ENCODE measurements at places on chromosomes 12 and 14.
A peak's percentile ranks its signal among the peaks of the same experiment; 100 is the strongest.

DNA sequence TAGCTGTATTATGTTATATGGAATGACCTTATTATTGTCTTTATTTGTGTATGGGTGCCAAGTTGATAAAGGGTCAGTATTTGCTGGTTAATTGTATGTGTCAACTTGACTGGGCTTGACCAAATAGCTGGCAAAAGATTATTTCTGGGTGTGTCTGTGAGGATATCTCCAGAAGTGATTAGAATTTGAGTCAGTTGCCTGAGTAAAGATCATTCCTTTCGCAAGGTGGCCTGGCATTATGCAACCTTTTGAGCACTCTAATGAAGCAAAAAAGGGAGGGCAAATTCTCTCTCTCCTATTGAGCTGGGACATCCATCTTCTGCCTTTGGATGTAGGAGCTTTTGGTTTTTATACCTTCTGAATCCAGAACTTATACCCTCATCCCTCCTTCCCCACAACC, 82.2 kb downstream of the ATXN7L3B start:
- no peak for DNase-seq

- no peak for DNase-seq
Observed at GRCh38 chr12:131235871-131236271, 282.2 kb downstream of the ADGRD1 start.

- no peak for DNase-seq
Observed at GRCh38 chr14:90624227-90624626, 192.0 kb downstream of the TTC7B start.

DNA sequence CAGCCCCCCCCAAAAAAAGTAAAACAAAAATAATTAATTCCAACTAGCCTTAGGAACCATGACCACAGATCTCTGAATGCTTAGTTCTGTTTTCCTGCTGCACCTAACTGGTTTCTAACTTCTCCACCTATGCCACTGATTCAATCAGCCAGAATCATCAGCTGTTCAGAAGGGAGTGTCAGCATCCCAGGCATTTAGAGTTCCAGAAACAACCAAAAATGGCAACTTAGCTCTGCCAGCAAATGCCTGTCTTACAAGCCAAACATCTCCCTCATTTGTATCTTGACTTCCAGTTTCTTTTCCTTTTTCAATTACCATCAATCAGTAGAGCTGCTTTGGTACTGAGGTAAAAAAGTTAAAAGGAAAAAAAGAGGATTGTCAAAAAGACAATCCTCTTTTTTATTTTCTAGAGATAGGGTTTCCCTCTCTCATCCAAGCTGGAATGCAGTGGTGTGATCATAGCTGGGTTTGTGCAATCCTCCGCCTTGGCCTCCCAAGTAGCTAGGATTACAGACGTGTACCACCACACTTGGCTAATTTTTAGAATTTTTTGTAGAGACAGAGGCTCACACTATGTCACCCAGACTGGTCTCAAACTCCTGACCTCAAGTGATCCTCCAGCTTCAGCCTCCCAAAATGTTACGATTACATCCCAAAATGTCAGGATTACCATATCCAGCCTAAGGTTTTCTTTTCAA, 45.2 kb upstream of the ISM2 start:
- no peak for DNase-seq

- no peak for DNase-seq
Observed at GRCh38 chr12:83476695-83477690, 790.3 kb downstream of the TMTC2 start.

DNA sequence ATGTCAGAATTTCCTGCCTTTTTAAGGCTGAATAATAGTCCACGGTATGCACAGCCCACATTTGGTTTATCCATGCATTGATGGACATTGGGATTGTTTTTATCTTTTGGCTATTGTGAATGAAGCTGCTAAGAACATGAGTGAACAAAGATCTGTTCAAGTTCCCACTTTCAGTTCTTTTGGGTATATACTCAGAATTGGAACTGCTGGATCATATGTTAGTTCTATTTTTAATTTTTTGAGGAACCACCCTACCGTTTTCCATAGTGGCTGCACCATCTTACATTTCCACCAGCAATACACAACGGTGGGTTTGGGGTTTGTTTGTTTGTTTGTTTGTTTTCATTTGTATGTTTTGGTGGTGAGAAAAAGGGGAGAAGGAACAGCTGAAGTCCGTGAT, 6.4 kb downstream of the GPR68 start:
- DNase-seq = no peak

DNA sequence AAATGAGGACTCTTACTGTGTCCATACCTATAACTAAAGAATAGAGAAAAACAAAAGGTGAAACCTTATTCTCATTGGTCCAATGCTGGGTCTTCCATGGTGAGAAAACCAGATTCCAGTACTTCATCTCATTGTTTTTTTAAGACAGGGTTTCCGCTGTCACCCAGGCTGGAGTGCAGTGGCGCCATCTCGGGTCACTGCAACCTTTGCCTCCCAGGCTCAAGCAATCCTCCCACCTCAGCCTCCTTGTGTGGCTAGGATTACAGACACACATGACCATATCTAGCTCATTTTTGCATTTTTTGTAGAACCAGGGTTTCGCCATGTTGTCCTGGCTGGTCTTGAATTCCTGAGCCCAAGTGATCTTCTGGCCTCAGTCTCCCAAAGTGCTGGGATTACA, 13.3 kb downstream of the RBM23 start:
- no peak for DNase-seq

DNA sequence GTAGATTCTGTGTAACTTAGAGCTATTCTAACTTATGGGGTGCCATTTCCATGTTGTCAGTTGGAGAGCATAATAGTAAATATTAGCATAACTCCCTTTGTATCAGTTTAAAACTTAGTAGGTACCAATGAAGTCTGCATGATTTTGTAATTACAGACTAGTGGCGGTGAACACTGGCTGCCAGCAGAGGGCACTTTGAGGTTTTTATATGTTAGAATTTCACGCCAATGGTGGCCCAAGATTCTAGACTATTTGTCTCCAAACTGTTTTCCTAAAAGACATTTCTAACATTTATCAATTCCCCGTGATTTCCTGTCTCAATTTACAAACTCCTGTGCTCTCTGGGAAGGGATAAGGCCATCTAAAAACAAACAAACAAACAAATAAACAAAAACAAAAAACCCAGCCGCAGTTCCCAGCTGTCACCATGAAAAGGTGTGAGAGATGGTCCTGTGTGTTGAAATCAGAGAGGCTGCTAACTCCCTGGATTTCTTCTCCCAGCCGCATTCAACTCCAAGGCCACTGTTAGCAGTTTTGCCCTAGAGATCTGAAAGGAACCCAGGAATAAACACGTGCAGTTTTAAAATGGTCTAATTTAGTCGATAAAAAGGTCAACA, 57.6 kb downstream of the BRMS1L start:
- no peak for DNase-seq

GRCh38 chr14:33792009-33792719, 158.7 kb downstream of the EGLN3 start:
- no peak for DNase-seq

- no peak for DNase-seq
Observed at GRCh38 chr14:38253676-38254075, 2.2 kb downstream of the CLEC14A start.

DNA sequence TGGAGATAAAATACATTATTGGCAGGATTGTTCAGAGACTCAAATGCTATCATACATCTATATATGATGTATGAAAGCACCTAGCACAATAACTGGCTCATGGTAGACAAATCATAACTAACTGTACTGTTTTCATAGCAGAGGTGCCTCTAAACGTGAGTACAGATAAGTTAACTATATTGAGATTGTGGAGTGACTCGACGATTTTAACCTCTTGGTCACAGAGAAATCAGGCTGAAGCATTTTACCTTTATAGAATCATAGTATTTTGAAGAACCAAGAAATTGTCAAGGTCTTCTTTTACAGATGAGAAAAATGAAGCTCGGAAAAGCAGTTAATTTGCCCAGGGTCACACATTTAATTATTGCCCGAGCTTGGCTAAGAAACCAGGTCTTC, 666 bp upstream of the DERA start:
- DNase-seq = no peak

DNA sequence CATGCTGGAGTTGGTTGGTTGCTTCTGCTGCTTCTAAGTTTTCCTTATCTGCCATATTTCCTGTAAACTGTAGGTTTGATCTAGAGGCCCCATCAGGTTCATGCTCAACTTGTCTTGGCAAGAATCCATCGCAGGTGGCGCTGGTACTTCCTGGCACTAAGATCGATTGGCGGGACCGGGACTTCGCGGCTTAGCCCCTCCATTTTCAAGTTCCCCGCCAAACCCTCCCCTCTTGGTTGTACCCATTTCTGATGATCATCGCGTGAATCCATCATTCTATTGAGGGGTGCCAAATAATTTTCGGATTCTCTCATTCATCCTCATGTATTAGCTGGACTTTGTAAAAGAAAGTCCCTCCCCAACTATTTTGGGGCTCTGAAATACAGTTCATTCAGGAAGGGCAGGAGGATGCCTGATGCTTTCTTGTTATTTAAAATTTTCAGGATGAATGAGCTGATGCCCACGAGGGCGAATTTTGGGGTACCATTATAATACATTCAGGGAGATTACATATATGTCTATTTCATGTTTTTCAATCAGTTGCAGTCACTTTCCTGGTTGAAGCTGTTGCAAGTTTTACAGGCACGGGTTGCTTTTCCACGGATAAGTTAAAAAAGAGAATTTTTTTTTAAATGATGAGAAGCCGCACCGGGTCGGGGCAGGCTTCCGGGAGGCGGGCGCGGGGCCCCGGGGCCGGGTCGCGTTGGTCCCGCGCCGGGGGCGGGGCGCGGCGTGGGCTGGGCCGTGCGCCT, 395 bp upstream of the BRI3BP start:
- DNase-seq = peak; percentile 34

GRCh38 chr12:71007781-71008404, 87.4 kb upstream of the PTPRR start:
- no peak for DNase-seq

DNA sequence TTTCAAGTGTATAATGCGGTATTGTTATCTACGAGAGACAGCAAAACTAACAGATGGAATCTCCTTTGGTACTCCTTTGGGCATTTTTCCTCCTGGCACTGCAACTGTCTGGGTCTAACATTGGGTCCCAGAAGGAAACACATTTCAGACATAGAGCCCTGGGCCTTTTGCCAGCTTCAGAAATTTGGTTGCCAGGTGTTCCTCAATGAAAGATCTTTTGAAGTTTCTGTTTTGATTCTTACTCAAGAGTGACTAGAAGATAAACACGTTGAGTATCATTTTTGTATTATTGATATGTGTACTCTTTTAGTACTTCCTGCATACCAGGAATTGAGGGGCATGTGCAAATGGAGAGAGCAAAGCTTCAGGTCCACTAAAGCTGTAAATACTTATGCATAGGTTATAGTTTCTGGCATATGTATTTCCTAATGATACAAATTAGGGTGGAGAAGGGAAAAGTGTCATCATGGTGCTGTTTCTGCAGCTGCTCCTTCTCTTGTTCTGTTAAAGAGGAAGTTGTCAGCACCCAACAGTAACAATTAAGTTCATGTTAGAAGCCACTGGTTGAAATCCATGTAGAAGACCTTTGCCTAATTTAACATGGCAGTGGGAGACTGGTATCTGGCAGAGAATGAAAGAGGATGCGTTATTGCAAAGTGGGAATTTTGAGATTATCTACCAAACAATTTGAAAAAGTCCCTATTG, 53.5 kb downstream of the SLC38A6 start:
- DNase-seq = no peak

GRCh38 chr14:94521375-94522114, 12.3 kb upstream of the SERPINA12 start:
- DNase-seq = no peak

DNA sequence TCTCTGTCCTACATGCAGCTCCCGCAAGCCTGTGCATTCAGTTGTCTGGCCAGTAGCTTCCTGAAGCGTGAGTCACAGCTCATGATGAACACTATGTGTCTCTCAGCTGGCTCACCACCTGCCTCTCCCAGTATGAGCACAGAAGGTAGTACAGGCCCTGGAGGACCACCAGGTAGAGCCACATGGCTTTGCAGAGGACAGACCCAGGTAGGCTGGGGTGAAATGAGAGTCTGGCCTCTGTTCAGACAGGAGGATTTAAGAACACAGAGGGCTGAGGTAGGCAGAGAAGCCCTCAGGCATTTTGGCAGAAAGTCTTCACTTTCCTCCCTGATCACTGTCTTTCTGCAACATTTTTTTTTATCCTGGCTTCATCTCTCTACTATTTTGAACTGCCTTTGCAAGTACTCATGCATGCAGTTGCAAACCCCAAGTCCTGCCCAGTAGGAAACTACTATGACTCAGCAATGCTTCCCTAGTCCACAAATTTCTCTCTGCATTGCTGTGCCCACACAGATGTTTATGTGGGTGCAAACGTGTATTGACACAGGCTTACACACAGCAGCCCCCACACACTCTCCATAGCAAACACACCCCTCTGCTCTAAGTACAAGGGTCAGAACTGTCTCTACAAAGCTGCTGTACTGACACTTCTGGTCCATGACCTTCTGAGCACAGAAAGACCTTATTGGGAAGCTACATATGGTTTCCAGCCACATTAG, 7.2 kb upstream of the SDR9C7 start:
- DNase-seq = no peak

- DNase-seq = no peak
Observed at GRCh38 chr12:119239040-119239439, 60.3 kb downstream of the HSPB8 start.

DNA sequence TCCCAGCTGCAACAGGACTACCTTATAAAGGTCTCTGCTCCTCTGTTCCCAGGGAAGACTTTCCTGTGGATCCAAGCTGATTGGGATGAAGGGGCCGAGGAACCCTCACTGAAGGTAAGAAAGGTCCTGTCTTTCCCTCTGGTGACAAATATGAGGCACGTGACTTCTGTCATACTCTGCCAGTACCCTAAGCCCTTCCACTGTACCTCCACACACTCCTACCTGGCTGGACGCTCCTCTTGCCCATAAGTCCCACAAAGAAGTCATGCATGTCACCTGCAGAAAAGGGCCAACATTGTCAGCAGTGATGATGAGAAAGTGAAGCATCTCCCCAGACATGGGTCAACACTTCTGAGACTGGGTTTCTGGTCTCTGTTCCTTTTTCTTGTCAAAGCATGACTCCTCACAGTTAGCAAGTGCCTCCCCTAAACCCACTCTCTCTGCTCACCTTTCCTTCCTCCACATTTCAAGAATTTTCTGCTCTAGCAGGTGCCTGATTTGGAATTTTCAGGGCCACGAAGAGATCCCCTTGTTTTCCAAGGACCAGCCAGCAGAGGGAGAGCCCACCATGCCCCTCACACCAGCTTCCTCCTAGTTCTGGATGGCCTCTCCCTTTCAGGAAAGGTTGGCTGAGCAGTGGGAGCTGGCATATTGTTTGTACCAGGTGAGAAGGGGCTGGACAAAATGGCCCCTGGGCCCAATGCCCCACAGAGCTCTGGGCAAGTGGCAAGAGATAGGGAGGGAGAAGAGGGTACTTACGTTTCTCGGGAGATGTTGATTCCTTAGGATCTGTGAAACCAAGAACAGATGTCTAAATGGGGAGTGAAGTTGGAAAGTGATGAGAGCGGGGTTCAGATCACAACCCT, 3.5 kb downstream of the TAC3 start:
- no peak for DNase-seq

- DNase-seq = no peak
Observed at GRCh38 chr12:93594766-93595311, 22.4 kb downstream of the SOCS2 start.

- DNase-seq = no peak
Observed at GRCh38 chr14:102949801-102950451, 27.5 kb downstream of the AMN start.

GRCh38 chr14:57903954-57904353, 38.1 kb upstream of the SLC35F4 start:
- no peak for DNase-seq

GRCh38 chr14:32574269-32574668, 245.2 kb downstream of the AKAP6 start:
- DNase-seq = no peak

- no peak for DNase-seq
Observed at GRCh38 chr12:90770861-90771260, 184.1 kb downstream of the CCER1 start.

GRCh38 chr12:114425031-114425626, 19.2 kb upstream of the TBX5 start:
- DNase-seq = no peak
